Glutamatergic neuron (in vitro differentiated cells): ENCODE measurements at places on chromosomes 1 and 21.
A peak's percentile ranks its signal among the peaks of the same experiment; 100 is the strongest.

DNA sequence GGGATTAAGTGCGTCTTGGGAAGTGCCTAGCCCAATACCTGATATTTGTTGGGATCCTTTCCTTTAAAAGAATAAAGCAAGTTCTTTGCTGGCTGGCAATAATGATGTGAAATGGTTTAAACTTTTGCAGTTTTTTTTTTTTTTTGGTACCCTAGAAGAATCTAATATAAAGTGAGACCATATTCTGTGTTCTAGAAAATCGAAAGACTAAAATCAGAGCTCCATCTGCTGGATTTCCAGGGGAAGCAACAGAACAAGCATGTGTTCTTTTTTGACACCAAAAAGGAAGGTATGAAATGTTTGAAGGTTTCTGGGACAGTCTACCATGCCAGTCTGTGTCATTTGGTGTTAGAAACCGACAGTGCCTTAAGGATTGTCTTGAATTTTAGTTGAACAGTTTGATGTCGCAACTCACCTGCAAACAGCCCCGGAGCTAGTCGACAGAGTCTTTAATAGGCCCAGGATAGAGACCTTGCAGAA is 6.4 kb downstream of the UTP11 start:
- DNase-seq = no peak

DNA sequence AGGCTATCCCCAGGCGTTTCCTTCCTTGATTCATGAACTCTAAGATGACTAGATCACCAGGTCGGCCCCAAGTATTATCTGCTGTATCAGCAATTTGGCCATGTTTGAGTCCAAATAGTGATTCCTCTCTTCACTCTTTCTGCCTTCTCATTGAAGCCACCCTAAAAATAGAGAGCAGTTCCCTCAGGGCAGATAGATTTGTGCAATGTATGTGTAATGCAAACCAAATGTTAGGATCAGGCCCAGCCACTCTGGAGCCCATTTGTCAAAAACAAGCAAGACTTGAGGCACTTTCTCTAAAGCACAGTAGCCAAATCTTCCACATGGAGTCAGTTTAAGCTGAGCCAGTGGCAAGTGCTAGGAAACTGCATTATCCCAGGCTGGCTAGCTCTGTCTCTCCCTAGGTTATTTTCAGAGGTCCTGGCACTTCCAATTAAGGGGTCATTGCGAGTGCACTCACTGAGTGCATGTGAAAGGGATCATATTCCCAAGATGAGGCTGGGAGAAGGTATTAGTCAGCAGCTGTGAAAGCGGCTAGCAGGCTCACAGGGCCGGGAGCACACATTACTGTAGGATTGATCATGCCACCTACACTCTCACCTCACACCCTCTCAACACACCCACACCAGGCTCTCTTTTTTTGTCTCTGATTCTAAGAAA is 97.9 kb upstream of the RAB3GAP2 start:
- peak; percentile 37 for DNase-seq

DNA sequence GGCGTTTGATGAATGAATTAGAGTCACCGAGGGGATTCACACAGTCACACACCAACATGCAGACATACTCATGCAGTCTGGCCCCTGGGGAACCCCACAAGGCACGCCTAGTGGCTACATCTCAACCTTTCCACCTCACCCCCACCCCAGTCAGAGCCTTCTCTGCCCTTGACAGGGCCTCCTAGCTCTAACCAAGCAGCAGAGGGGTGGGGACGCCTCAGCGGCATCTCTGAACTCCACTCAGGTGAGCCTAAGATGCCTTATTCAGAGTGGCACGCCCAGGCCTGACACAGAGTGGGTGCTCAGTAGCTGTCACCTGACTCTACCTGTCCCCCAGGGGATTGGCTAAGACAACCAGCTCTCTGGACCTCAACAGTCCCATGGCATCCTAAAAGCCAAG is 3.7 kb upstream of the SDC3 start:
- DNase-seq = no peak

DNA sequence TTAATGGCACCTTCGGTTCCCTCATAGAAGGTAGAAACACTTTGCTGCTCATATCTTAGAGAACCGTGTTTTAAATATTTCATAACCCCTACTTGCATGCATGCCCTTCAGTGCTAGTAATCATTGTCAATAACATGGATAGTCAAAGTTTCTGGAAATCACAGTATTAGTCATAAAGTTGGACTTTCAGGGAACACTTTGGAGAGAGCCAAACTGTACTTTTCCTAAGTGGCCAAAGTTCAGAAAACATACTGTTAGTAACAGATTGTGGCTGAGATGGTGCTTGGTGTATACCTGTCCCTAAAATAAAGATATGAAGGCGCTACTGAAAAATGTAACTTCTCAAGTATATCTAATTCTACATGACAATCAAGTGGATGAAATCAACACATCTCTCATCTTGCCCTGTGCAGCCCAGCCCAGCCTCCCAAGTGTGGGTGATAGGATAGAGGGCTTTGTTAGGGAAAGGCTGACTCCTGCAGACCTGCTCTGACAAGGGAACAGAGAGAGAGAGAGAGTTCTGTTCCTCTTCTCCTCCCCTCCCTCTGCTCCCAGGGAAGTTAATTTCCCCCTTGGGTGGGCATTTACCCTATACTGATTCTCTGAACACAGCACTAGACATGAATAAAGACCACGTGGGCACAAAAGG is 14.4 kb downstream of the MYOC start:
- no peak for DNase-seq

DNA sequence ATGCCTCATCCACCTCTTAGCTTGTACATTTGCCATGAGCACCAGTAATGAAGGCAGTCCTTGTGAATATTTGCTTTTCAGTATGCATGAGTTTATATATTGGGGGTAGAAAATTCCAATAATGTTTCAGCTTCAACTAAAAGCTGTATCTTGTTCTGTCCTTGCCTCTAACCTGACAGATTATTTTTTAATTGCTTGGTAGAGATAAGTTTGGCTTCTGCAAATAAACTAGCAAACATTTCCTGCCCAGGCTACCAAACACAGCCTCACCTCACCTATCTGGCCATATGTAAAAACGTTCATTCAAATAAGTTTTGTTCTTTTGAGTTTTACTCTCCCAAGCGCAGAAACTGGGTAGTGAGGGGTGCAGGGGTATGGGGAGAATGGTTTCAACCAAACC is 75.6 kb upstream of the HOOK1 start:
- no peak for DNase-seq

DNA sequence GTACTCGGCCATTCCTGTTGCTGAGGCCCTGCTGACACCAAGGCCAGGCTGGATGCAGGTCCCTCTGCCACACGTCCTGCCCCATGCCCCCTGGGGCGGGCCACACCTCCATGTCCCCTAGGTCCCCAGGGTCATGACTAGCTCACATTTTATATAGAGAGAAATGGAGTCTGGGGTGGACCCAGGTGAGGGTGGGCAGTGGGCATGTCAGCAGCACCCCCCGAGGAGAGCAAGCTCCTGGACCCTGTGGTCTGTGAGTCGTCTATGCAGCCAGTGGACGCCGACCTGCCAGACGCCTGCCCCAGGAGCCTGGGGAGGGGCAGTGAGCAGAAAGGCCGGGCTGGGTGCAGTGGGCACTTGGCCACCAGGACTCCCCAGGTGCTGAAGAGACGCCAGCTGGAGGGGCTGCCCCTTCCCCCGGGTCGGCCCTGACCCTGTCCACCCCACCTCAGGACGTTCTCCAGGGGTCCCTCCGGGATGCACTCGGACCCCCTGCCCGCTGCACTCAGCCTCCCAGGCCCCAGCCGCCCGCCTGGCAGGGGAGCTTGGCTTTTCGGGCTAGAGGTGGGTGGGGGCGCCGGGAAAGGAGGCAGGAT is 15.9 kb downstream of the SAMD11 start:
- DNase-seq = no peak

DNA sequence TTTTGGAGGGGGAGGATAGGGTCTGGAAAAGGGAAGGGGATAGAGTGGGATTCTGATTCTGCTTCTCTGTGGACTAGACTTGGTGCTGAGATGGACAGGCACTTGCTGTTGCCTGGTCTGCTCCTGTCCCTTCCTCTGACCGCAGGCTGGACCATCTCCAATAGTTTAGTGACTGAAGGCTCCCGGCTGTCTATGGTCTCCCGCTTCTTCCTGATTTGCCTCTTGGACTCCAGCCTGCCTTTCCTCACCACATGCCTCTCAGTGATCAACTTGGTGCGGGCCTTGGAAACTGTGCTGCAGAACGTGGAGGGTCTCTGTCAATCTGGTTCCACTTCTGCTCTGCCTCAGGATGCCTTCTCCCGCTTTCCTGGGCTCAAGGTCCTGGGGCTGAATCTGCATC is 6.3 kb upstream of the ZSCAN20 start:
- no peak for DNase-seq

GRCh38 chr1:240091614-240092300 is at the start of gene FMN2:
FMN2 (plus strand) TSS chr1:240091883; CDS start chr1:240092110, 227 bp downstream.
- DNase-seq = peak; percentile 93

GRCh38 chr1:22447621-22448111 is 4.0 kb upstream of the ZBTB40 start:
- no peak for DNase-seq
